ENCODE measurements at places on chromosomes 12 and 14.

DNA sequence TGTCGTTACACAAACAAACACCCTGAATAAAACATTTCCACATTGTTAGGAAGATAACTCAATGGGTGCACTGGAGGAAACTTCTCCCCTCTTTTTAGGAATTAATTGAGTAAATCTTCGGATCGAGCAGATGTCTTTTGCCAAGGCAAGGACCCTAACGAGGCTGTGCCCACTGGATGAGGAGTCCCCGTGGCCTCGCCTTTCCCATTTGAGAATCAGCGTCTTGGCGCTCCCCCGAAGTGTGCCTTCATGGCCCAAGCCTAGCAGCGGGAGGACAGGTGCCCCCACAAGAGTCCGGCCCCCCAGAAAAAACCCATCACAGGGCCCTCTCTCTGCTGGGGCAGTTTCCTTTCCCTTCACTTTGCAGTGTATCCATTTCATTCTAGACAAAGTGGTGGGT lies 246.6 kb downstream of the BCL11B start:
- no peak for DNase-seq

DNA sequence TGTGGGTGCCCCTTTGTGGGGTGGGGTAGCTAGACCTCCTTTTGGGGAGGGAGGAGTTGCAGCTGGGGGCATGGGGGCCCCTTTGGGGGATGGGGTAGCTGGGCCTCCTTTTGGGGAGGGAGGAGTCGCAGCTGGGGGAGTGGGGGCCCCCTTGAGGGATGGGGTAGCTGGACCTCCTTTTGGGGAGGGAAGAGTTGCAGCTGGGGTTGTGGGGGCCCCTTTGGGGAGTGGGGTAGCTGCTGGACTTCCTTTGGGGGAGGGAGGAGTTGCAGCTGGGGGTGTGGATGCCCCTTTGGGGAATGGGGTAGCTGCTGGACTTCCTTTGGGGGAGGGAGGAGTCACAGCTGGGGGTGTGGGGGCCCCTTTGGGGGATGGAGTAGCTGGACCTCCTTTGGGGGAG lies 7.0 kb downstream of the NACA start:
- no peak for DNase-seq

- no peak for DNase-seq
Observed at GRCh38 chr12:89390802-89391673, 38.7 kb upstream of the DUSP6 start.

GRCh38 chr12:119151445-119152026 lies 27.2 kb upstream of the HSPB8 start:
- no peak for DNase-seq

GRCh38 chr14:58167891-58168290 lies 15.9 kb upstream of the ARMH4 start:
- DNase-seq = no peak

DNA sequence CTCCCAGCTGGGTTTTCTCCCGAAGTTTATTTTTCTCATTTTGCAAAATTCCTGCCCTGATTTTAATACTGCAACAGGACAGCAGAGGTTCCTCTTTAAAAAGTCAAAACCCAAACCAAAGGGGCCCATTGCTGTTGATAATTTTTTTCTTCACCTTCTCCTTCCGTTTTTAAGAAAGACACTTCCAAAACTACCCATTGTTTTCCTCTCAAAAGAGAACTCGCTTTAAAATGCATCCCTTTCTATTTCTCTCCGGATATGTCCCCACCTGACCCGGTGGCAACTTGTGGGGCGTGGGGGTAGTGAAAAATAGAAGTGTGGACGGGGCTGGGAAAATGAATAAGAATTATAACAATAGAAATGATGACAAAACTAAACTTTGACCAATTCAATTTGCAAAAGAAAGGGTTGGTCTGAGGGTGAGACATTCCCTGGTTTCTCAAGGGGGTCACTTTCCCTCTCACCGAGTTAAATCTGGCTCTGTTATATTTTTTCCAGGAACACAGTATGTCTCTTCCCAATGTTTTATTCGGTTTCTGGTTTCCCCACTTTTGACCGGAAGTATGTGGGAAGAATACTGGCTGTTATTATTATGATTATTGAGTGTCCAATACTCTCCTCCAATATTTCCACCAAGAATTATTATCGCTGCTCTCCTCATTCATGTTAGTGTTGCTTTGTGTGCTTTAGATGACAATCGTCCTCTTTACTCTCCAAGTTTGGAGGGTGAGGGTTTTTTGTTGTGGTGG lies 4.1 kb upstream of the TBX5 start:
- no peak for DNase-seq

GRCh38 chr12:13036881-13037280 lies 7.3 kb upstream of the FAM234B start:
- DNase-seq = no peak

- no peak for DNase-seq
Observed at GRCh38 chr12:28601570-28602058, 411.4 kb downstream of the CCDC91 start.

DNA sequence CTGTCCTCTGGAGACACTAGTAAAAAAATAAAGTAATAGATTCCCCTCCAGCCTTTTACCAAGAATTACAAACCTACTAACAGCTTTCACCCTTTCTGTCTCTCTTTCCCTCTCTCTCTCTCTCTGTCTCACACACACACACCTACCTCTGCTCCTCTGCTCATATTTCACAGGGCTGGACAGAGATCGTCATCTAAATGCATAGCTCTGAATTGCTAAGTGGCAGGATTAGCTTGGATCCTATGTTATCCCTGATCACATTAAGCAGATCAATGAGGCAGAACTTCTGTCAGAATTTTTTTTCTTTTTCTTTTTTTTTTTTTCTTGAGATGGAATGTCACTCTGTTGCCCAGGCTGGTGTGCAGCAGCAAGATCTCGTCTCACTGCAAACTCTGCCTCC lies 22.9 kb downstream of the VCPKMT start:
- no peak for DNase-seq

- no peak for DNase-seq
Observed at GRCh38 chr14:99889268-99889667, 96.1 kb downstream of the EML1 start.

DNA sequence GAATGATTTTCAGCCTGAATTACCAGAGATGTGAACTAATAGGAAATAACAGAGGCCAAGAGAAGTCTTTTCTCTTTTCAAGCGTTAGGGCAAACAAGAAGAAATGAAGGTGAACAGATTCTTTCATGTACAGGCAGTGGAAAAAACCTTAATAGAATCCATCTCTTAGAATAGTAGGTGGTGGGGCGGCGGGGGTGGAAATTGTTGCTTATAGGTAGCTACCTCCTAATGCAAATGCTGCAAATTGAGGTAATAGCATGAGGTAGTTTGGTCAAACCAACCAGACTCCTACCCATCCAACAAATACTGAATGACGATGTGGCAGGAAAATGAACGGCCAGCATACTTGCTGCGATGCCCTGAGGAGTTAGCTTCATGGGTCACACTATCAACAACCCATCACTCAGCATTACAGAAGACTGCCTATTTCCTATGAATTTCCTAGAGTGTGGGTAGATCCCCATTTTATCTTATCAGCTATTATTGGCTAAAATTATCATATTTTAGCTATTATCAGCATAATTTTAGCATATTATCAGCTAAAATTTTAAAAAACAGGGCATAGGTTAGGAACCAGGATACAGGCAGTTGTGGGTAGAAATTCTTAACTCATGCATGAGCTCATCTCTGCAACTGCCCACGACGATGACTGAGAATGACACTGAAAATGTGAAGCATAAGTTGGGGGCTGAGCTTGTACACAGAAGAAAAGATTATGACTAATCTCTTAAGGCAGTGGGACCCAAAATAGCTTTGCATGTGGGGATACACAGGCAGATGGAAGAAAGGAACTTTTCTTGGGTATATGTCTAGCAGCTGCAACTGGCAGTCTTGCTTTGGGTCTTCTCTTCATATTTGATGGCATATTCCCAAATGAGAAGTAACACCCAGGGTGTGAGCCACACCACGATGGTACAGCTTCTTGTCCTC lies 68.7 kb downstream of the NIN start:
- DNase-seq = no peak

Measured in stimulated activated CD4-positive, alpha-beta T cell treated with anti-CD3 and anti-CD28 coated beads, Interleukin-15, amount 100 ng/mL, for 1 hour (primary cell).